ENCODE measurements at places on chromosomes 6 and 20.

DNA sequence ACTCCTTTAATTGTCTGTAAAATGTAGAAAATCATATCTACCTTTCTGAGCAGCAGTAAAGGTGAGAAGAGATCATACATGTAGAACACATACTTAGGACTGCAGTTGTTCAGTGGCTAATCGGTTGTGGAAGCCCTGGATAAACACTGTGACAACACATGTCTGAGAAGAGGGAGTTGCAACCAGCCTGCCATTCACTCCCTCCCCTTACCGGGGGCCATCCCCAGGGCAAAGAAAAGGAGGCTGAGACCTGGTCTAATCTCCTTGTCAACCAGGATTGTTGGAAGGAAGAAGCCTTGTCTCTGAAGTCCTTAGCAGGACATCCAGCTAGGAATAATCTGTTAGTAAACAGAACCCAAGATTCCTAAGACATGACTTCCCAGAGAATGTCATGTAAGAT is 462.5 kb upstream of the AGPAT4 start:
- no peak for DNase-seq

DNA sequence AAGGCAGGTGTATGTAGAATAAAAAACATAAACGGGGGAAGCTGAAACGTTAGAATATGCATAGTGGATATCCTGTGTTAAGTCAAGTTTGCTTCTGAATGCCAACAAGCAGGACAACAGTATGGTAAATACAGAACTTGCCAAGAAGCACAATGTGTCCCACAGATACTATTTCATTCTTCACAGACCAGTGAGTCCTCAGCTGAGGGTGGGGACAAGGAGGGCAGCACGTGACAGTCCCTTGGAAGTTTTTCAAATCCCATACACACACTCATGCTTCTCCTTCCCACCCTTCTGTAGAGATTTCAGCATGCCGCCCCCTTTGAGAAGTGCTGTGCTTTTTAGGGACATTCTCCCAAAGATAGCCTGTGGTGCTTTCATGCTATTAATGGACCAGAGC is 268.5 kb upstream of the ECI2 start:
- no peak for DNase-seq

- DNase-seq: no peak
Observed at GRCh38 chr6:65398851-65399250, 308.2 kb downstream of the EYS start.

GRCh38 chr6:161578478-161578877 is 304.6 kb upstream of the AGPAT4 start:
- no peak for DNase-seq

DNA sequence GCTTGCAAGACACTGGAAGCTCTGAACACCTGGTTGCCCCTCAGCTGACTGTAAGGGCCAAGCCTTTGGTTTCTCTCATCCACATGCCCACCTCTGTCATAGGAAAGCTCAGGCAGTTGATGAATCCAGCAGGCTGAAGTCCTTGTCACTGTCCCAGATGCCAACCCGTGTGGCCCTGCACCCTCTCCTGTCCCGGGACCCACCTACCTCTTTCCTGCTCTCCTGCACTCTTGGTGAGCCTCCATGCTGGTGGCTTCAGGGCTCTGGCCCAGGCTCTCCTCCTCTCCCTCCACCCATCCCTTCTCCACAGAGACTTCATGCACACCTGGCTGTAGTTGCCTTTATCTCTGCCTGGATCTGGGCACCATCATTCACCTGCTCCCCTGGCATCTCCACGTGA is 4.0 kb upstream of the GID8 start:
- DNase-seq: no peak

DNA sequence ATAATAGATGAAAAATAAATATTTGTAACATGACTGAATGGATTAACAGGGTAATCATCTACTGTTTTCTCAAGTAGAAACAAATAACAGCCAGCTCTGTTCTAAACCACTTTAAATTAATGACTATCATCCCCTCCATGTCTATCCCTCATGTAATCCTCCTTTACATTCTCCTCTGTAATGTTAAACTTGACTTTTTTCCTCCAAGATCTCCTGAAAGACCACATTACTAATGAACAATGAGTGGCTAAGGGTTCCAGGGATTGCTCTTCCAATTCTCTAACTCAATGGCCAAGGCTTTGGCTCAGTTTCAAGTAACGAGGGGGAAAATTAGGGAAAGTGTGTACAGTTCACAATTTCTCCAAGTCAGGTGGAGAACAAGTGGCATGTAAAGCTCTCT is 37.6 kb upstream of the FBXL4 start:
- no peak for DNase-seq

- DNase-seq: no peak
Observed at GRCh38 chr6:111844921-111845320, 28.3 kb downstream of the FYN start.

DNA sequence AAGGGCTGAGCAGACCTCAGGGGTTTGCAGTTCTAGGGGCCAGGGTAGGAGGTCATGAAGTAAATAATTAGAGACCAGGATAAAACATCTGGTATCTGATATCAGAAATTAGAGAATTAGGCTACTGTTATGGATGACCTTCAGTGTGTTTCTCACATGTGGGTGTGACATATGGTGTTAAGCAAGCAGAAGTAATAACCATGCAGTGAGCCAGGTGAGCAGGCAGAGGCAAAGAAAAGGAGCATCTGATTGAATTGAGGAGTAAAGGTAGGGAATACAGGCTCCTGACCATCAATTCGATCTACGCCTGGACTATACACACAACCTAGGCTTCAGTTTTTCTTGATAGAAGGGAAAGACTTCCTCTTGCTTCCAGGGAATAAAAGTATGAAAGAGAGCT is 34.7 kb upstream of the MAP3K7 start:
- no peak for DNase-seq

GRCh38 chr6:107061125-107062020 is 33.4 kb downstream of the MTRES1 start:
- DNase-seq: peak; percentile 60

DNA sequence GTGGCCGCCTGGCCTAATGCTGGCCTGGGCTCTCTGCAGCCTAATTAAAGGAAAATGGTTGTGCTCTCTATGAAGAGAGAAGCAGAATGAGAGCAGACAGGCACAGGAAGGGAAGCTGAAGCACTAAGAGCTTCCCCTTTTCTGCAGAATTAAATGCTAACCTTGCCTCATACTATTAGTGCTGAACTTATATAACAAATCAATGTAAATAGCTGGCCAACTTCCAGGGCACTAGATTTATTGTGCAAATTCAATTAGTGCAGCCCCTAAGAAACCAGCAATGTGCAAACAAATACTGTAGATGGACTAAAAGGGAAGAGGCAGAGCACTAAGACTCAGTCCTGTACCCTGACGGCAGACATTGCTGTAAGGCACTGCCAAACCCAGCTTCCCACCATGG is 36.1 kb upstream of the INSM1 start:
- no peak for DNase-seq

DNA sequence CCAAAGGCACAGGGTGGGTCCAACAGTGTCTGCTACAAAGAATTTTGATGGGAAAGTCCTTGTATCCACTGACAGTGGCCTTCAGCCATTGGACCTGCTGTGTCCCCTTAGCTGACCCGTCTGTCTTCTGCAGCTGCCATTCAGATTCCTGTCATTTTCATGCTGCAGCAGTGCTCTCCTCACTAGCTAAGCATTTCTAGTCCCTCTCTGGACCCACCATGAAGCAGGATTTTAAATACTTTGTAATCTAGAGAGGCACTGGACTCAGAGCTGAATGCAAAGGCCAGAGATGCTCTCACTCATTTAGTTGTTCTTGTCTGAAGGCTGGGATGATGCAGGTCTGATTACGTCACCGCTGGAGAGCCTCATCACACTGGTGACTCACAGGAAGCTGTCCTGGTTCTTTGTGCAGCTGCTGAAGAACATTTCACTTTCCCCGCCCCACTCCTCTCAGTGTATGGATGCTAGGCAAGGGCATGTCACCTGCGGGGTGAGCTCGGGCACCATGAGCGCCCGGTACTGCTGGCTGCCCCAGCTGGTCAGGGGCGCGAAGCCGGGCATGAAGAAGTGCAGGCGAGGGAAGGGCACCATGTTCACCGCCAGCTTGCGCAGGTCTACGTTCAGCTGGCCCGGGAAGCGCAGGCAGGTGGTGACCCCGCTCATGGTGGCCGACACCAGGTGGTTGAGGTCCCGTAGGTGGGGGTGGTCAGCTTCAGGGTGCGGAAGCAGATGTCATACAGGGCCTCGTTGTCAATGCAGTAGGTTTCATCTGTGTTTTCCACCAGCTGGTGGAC is 19.4 kb upstream of the TUBB2A start:
- DNase-seq: peak; percentile 59

GRCh38 chr6:108648191-108648590 is 87.5 kb downstream of the FOXO3 start:
- DNase-seq: no peak

DNA sequence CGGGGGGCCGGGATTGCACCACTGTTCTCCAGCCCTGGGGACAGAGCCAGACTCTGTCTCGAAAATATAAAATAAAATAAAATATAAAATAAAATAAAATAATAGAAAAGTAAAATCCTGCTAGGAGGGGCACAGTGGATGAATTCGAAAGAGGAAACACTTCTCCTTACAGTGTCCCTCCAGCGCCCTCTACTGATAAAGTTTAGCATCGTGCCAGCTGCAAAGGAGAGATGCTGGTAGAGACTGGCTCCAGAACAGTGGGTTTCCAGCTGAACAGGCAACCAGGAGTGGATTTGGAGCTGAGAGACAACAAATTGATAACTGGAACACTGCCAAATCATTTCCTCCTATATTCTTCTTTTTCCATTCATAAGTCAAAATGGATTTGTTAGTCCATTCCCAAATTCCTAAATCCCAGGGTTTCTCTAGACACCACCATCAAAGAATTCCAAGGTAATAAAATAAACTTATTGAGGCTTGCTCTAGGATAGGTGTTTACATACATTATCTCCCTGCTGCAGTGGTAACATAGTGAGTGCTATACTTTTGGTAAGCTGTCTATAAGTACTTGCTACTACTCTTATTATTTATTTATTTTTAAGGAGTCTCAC is 31.7 kb upstream of the TBPL1 start:
- peak; percentile 72 for DNase-seq

DNA sequence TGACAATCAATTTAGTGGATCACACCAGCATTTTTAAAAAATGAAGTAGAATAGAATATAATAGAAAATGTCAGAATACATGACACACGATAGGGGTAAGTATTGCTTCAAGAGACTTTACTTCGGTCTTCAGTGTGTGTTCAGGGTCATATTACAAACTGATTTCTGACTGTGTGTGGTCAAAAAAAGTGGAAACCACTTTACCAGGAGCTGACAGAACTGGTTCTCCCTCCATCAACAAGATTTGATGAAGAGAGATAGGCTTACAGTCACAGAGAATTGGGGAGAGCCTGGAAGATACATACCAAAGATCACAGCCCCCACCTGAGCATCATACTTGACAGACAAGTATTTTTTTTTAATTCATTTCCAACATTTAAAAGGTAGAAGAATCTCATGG is 21.7 kb downstream of the ARMC2 start:
- DNase-seq: no peak

DNA sequence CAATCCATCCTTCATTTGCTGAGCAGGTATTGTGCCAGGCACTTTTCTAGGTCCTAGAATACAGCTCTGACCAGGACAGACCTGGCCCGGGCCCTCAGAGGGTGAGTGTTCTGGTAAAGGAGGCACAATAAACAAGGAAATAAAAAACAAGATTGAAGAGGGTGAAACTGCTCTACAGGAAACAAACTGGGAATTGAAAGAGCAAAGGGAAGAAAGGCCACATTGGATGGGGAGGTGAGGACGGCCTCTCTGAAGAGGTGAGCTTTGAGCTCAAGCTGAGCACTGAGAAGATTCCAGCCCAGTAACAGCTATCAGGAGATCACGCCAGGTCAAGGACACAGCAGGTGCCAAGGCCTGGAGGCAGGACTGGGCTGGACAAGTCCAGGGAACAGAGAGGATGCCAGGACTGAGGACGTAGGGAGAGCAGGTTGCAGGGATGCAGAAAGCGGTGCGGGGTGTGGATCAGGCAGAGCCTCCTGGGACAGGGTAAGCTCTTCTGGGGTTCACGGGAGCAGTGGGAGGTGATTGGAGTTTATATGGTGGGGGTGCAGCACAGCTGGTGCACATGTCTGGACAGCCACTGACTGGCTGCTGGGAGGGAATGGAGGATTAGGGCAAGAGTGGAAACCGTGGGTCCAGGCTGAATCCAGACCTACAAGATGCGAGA is 433.3 kb downstream of the PREX1 start:
- DNase-seq: no peak

GRCh38 chr6:154448448-154449096 is 61.9 kb downstream of the CNKSR3 start:
- no peak for DNase-seq

GRCh38 chr6:156773935-156774852 is 3.0 kb upstream of the ARID1B start:
- DNase-seq: no peak

DNA sequence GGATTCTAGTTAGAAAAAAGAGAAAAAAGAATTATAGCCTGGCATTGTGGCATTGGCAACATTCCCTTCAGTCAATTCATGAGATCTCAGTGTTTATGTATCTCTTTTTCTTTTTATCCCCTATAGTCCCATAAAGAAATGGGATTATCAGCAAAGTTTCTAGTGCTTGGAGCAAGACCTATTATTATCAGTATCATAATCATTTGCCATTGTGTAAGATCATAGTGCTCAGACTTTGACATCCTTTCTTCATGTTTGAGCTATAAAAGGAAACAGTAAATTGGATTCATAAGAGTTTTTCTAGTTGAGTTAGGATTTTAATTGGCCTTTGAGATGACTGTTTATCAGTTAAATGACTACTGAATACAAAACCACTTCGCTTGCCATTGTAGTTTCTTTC is 295.6 kb downstream of the GRIK2 start:
- no peak for DNase-seq

GRCh38 chr6:165662749-165663376 is at the start of gene PDE10A:
PDE10A (minus strand) TSS chr6:165663241; CDS start chr6:165662811, 430 bp downstream.
- DNase-seq: no peak
